Stimulated activated CD4-positive, alpha-beta T cell treated with anti-CD3 and anti-CD28 coated beads, Interleukin-1b, Interleukin-23, amount 100 ng/mL, for 4 hours (primary cell): ENCODE measurements at places on chromosomes 13 and 19.
A peak's percentile ranks its signal among the peaks of the same experiment; 100 is the strongest.

- no peak for DNase-seq
Measured at GRCh38 chr19:46732966-46733689, 12.7 kb upstream of the FKRP start.

GRCh38 chr19:6232601-6233055 lies 47.1 kb downstream of the MLLT1 start:
- DNase-seq = no peak

- DNase-seq = no peak
Measured at GRCh38 chr19:29712744-29713516, 2.1 kb downstream of the C19orf12 start.

GRCh38 chr19:21765151-21765550 lies 2.2 kb downstream of the ZNF100 start:
- DNase-seq = no peak

DNA sequence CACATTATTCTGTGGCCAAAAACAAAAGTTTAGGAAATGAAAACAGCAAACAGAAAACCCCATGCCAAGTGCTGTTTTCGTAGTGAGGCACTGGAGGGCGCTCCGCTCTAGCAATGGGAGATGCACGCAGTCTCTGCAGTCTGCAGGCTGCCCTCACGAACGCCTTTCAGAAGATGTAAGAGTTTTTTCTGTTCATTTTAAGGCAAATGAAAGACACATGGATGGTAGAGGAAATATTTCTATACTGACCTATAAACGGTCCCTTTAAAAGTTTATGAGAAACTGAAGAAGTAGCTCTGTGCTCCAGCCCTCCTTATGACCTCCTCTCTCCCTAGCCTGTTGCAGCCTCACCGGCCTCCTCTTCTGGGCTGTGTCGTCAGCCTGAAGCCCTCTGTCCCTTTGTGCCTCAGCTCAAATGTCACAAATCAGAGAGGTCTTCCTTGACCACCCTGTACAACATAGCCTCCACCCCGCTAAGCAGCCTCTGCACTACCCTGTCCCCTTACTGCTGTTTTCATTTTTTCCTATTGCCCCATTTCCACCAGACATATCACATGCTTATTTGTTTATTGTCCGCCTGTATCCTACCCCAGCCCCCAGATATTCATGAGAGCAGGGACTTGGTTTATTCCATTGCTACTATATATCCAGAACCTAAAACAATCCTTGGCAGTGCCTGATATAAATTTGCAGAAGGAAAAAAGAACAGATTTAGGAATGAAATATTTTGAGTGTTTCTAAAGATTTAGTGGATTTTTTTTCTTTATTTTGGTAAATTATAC lies 116.4 kb downstream of the TM9SF2 start:
- no peak for DNase-seq

DNA sequence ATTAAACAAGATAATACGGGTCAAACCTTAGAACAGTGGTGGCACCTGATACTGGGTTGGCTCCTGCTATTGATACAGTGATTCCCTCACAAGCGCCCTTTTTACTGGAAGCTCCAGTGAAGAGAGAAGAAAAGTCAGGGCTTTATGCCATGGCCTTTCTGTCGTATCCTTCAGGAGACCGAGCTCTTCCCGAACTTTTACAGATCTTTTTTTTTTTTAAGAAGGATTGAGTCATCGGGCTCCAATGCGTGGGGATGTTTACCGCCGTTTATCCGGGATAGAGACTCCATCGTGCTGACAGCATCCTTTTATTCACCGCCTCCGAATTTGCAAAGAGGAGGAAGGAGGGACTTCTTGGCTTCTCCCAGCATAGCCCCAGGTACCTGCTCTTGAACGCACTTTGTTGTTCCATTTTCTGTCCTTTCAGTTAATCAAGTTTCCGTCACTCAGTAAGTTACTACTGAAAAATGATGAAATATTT lies 574 bp downstream of the ZNF227 start:
- DNase-seq = no peak

DNA sequence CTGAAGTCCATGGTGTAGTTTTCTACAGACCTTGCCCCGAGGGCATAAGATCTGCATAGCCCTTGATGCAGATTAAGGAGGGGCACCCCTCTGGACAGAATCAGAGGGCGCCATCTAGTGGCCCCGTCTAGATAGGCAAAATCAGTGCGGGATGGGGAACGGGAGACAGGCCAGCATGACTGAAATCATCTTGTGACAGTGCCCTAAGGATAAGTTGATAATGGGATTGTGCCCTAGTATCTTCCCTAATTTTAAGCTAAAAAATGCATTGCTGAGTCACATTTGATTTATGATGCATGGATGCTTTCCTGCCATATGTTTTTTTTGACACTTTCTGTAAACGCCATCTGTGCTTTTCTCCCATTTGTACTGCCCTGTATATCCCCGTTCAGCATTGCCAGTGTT lies 19.0 kb upstream of the GPI start:
- peak; percentile 62 for DNase-seq

DNA sequence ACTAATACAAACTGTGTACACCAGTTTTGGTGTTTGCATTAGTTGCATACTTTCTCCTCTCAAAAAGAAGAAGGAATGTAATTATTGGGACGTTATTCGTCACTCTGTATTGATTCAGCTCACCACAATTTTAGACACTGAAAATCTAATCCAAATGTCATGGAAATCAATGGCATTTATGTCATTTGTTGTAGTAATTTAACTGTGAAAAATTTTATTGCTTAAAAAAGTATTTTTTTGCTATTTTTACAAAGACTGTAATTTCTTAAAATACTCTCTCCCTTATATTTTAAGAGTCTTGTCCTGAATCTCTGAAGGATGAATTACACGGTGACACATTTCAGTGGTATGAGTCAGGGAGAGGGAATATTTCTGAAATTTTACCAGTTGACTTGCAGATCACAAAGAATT lies 2117.6 kb downstream of the PCDH9 start:
- no peak for DNase-seq
